Progenitor cell of endocrine pancreas (in vitro differentiated cells): ENCODE measurements at places on chromosomes 3 and 15.

DNA sequence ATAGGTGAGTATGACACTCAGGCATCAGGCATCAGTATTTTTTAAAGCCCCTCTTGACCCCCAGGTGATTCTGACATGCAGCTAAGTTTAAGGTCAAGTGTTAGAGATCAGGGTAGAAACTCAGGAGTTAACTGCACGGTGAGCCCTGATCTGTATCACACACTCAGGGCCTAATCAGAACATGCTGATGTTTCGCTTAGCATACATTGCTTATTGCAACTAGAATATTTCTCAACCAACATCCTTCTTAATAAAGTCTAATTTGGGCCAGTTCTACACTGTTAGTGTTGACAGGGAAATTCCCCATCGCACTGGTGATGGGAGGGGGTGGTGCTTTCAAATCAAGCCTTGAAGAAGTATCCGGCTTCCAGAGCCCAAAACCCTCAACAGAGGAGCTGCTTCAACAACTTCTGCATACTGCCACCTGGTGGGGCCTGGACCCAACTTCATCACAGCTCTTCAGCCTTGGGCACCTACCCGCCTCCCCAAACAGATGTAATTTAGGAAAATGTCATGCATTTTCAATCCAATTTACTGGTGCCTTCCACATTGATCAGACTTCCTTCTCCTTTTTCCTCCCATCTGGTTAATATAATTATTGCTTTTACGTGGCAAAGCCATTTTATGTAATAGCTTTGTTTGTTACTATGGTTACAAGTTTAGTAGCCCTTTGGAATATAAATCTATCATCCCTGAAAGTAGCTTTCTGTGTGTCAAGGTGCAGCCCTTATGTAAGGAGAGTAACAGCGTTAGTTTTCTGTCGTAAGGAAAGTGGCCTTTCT lies 312.2 kb downstream of the RORA start:
- peak; percentile 51 for DNase-seq

DNA sequence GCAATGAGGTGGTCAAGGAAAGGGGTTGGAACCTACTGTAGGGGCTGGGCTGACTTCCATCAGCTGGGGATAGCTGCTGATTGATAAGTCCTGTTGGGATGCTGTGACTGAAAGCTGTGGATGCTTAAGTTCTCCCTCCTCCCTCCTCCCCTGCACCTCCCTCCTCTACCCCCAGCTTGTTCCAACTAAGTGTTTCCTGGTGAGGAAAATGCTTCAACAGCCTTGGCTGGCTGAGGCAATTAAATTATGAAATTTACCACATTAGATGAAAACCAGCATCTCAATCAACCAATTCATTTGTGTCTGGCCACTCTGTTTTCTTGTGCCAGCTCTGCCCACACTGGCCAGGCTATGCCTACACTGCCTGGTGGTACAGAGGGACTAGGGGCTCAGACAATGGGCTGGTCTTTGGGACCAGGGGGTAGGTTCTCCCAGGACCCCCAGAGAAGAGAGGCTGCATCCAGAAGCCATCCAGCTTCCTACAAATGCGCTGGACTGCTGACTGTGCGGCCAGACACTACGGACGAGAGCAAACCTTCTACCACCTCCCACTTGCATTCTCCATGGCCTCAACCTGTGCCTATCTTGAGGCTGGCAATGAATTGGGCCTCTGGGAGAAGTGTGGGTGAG lies 2.5 kb downstream of the KLHL25 start:
- no peak for DNase-seq

- DNase-seq: no peak
Observed at GRCh38 chr3:185084901-185085300, 68.0 kb downstream of the C3orf70 start.

DNA sequence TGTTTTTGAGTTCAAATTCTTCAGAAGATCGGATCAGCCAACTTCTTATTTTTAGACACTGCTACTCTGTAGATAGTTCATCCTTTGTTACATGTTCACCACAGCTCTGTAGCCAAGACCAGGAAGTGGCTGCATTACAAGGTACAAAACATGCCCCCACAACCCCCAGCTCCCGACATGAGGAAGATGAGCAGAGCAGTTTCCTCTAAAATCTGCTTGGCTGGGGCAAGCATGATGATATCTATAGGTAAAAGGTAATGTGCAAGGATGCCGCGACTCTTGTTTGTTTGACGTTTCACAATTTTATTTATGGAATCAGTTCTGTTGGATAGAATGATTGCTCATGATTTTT lies 126.5 kb upstream of the GRM7 start:
- no peak for DNase-seq

GRCh38 chr3:65033576-65033975 lies 345.8 kb upstream of the ADAMTS9 start:
- no peak for DNase-seq

DNA sequence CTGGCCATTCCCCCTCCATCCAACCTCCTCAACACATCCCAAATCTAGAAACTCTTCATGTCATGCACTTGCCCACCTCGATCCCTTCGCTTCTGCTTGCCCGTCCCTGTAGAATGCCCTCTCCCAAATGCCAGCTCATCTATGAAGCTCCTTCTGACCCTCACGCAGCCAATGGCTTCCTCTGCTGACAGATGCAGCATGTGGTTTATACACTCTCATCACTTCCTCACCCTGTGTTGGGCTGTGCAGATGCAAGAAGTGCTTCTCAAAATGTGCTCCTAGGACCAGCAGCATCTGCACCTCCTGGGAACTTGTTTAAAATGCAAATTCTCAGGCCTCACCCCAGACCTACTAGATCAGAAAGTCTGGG lies 51.7 kb downstream of the SEMA5B start:
- DNase-seq: no peak

GRCh38 chr3:137988982-137989381 lies 21.0 kb upstream of the CLDN18 start:
- DNase-seq: no peak

- no peak for DNase-seq
Observed at GRCh38 chr3:157329551-157329950, 107.1 kb upstream of the PTX3 start.

GRCh38 chr3:42214565-42215283 lies 51.3 kb downstream of the CCK start:
- DNase-seq: no peak

GRCh38 chr15:80791004-80791403 lies 11.8 kb downstream of the CEMIP start:
- no peak for DNase-seq

GRCh38 chr15:33641069-33641468 lies 327.2 kb upstream of the CHRM5 start:
- no peak for DNase-seq

DNA sequence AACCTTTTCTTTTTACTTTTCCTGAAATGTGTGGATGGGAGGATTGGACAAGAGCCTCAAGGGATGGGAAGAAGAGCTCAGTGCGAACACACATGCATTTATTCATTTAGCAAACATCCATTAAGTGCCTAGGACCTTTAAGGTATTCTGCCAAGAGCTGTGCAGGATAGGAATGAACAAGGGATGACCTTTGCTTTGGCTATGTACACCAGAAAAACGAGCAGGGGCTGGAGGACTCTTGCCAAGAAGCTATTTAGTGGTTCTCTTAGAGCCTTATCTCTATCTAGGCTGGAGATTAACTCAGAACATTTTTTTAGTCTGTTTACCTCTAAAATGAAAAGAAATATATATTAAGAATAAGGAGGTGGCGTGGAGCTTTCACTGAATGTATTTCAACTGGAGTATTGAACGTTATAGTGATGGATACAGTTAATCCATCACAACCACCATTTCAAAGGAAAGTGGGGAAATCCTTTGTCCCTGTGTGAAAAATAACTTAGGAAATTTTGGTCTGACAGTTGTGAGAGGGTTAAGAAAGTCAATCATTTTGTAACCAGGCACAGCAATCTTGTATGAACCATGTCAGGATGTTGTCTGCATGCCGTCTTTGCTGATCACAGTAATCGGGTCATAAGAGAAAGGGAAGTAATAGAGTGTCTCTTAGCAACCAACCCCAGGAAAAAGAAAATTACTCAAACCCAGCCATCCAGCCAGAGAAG lies 279.0 kb downstream of the LPP start:
- no peak for DNase-seq

GRCh38 chr3:139130390-139131140 lies 85.9 kb upstream of the PRR23C start:
- no peak for DNase-seq

DNA sequence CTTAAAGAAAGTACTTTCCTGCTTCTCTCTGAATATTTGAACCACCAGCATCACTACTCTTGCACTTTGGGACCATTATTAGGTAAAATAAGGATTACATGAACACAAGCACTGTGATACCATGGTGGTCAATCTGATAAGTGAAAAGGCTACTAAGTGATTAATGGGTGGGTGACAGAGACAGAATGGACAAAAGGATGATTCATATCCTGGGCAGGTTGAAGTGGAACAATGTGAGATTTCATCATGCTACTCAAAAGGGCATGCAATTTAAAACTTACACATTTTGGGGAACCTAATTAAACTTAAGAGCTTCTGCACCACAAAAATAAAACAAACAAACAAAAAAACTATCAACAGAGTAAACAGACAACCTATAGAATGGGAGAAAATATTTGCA lies 172.0 kb upstream of the CD96 start:
- no peak for DNase-seq

DNA sequence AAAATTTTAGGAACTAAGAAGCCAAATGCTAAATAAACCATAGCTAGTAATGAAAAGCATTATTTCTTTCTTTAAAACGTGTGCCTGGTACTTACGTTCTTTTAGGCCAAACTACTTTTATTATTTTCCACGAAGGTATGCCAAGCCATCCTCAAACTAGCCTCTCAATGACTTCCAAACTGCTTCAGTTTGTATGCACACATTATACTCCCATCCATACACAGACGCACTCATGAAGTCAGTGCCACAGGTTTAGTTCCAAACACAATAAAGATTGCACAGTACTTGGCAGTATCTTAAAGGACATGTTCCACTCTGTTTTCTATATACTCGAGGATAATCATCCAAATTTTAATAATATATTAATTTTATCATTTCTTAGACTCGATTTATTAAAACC lies 609.2 kb upstream of the ZNF385D start:
- no peak for DNase-seq

DNA sequence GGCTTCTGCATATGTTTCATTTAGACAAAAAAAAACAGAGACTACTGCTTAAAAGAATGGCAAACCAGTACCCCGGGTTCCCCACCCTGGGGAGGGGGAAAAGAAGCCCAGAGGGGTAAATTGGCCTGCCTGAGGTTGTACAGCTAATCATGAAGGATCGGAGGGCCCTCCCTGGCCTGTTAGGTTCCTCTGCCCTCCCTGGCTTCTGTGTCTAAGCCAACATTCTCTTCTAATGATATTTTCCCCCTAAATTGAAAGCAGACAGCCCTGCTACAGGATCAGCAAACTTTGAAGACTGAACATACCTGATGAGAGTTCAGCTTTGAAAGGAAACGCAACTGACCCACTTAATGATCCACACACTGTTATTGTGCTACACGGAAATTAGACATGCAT lies 2.5 kb downstream of the ARHGAP31 start:
- DNase-seq: no peak

DNA sequence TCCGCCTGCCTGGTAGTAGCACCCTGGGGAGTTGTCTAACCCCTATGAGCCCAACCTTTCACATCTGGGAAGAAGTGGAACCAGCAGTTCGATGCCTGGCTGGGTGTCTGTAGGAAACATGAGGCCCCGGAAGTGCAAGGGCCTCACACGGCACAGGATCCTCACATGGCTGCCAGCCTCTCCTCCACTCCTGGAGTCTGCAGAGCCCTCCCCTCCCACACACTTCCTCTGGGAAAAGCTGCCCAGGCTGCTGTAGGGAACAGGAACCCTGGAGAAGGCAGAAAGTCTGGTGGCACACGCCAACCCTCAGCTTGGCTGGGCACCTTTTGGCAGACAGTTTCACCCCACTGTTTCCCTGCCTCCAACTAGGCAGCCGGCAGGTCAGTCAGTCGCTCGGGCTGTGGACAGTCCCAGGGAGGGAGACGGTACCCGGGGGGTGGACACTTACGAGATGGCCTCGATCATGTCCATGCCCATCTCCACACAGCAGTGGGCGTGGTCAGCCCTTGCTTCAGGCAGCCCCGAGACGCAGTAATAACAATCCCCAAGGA lies 118.4 kb downstream of the ADCY5 start:
- no peak for DNase-seq

DNA sequence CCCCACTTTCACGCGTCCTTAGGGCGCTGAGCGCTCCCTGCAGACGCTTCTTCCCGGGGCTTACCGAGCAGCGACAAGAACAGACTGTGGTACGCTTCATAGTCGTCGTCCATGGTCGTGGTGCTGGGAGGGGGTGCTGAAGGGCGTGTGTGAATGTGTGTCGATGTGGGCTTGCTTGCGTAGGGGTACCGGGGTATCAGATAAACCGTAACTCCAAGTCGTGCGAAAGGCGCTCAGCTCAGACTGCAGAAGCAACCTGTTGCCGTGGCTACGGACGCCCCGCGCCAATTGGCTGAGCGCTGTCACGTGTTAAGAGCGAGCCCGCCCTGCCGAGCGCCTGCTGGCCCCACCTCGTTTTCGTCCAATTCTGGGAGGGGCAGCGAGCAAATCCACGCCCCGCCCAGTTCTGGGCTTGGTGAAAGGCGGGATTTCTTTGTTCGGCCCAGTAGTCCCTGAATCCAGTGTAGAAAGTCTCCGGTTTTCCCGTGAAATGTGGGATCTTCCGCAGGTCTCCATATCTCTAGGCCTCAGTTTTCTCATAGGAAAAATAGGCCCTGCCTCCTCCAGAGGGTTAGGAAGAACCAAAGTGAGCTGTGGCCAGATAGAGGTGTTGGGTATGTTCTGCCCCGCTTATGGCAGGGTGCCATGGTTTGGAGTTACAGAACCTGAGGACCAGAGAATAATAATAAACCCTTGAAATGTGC lies at the start of gene EFCAB12:
Gene EFCAB12, minus strand, starts transcription at position 261 of the 704 bp plus-strand sequence. Its CDS starts 148 bp downstream, at position 113.
- DNase-seq: peak; percentile 87

DNA sequence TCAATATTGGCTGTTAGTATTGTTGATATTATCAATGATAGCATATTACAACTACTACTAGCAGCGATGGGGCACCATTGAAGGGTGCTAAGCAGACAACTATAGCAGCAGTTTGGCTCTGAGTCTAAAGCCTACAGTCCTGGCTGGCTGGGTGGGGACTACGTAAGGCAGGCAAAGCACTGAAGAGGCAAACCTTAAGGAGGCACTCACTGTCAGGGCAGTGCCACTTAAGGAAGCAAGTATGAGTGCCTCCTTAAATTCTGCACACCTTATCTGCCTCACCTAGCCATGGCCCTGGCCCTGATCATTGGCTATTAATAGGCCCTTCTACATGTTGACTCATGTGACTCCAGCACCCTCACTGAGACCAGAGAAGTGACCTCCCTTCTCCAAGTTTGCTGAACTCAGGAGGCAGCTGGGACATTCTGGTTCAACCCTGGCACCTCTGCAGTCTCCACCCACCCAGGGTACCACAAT lies 20.6 kb downstream of the CDCP1 start:
- DNase-seq: no peak

- DNase-seq: no peak
Observed at GRCh38 chr15:68341760-68342725, 64.5 kb downstream of the FEM1B start.

DNA sequence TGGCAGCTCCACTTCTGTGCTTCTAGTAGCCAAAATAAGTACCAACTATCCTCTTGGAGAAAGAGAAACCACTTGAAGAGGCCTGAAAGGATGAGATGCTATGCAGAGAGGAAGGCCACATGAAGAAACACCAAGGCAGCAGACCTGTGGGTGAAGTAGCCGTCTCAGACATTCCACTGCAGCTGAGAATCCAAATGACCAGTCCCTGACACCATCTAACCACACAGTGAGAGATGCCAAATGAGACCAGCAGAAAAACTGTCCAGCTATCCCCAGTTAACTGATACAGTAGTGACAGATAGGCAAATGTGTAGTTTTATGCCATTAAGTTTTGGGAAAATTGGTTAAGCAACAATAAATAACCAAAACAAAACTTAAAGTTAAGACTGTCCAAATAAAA lies 47.9 kb upstream of the ZSCAN2 start:
- DNase-seq: no peak

- DNase-seq: no peak
Observed at GRCh38 chr3:133457465-133458067, 57.7 kb downstream of the BFSP2 start.
